ENCODE measurements at places on chromosomes 11 and 22.

DNA sequence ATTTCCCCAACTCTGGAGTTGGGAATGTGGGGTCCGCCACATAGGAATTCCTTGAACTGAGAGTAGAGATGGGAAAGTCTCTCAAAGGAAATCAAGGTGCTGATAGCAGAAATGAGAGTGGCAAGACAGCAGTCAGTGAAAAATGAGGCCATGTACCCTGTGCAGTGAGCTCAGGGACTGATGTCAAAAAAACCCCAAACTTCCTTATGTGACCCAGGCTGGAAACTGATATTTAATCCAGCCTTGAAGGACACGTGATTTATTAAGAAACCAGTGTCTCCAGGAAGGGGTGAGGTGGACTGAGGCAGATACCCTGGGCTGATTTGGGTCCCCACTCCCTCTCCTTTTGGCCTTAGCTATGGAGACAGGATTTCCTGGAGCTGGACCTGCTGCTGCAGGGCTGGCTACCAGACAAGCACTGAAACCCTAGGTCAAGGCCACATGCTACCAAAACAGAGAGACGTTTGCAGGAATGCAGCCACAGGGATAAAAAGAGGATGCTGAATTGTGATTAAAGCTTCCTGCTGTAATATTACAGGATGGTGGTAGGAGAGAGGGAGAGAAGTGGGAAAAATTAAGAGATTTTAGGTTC lies 25.3 kb upstream of the FCHSD2 start:
- no peak for DNase-seq

GRCh38 chr11:62457478-62457877 lies 38.6 kb downstream of the SCGB1A1 start:
- no peak for DNase-seq

DNA sequence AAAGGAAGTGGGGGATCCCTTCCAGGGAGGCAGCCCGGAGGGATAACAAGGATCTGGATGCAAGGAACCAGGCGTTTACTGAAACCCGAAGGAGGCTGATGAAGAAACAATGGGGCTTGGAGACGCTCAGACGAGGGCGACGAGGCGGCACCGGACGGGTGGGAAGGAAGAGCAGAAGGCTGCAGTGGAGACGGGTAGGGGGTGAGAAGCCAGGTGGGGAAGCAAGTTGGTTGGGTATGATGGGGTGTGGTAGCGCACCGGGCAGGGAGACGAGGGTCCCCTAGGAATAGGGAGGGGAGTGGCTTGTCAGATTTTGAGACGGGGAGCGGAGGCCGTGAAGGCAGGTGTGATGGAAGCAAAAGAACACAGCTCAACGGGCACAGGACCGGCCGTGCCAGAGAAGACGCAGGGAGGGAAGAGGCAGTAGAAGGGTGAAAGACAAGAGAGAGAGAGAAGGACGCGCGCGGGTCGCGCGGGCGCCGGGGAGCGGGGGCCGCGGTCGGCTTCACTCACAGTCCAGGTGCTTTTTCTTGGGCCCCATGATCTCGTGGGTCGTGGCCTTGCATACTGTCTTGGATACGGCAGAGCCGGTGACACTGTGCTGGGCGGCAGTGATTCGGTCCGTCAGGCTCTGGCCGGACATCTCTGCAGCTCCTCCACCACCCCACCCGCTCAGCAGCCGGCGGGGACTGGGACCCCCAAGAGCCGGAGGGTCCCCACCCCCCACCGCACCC lies 579 bp downstream of the PICALM start:
- peak; percentile 48 for DNase-seq

GRCh38 chr11:103055221-103055890 lies 36.6 kb downstream of the DCUN1D5 start:
- peak; percentile 8 for DNase-seq

DNA sequence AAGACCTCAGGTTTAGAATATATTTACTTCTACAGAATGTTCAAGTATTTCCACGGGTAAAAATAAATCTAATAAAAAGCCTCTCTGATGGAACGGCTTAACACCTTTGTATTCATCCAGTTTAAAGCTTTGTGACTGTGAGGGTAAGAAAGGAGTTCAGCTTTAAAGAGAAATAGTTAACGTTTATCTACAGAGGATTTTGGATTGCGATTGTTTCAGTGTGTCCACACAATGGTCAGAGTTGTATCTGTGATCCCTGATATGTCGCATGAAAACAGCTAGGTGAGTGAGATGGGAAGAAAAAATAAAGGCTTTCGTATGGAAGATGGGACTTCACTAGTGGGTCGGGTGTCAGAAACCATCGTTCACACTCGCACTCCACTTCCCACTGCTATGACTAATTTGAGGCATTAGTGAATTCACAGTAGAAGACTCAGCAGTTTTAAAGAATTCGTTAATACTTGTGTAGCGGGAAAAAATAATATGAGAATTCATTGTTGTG lies 1.6 kb downstream of the APLP2 start:
- DNase-seq: peak; percentile 10

- no peak for DNase-seq
Observed at GRCh38 chr11:68989936-68990606, 9.3 kb upstream of the MRGPRD start.

DNA sequence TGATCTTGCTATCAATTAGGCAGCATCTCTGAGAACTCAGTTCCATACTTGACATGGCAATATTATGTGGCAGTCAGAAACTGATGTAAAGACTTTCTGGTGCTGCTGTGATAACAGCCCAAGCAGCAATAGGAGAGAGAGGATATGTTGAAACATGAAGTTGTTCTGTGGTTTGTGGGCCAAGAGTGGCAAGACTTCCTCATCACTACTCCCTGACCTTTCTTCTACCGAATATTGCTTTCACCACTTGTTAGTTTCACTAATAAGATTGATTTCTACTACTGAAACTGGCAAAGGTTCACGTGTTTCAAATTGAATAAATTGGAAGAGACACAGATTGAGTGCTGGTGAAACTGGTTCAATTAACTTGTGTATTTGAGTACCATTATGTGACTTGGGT lies 852.6 kb upstream of the RAG2 start:
- DNase-seq: no peak

DNA sequence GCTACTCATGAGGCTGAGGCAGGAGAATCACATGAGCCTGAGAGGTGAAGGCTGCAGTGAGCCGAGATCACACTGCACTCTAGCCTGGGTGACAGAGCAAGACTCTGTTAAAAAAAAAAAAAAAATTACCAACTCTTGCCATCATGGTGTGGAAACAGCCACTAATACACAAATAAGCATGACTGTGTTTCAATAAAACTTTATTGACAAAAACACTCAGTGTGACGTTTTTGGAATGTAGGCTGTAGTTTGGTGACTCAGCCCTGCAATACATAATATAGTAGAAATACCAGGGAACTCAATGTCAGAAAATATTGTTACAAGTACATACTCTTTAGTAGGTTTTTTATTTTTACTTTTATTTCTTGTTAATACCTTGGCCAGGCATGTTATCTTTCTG lies 207.1 kb downstream of the CASP12 start:
- DNase-seq: no peak

DNA sequence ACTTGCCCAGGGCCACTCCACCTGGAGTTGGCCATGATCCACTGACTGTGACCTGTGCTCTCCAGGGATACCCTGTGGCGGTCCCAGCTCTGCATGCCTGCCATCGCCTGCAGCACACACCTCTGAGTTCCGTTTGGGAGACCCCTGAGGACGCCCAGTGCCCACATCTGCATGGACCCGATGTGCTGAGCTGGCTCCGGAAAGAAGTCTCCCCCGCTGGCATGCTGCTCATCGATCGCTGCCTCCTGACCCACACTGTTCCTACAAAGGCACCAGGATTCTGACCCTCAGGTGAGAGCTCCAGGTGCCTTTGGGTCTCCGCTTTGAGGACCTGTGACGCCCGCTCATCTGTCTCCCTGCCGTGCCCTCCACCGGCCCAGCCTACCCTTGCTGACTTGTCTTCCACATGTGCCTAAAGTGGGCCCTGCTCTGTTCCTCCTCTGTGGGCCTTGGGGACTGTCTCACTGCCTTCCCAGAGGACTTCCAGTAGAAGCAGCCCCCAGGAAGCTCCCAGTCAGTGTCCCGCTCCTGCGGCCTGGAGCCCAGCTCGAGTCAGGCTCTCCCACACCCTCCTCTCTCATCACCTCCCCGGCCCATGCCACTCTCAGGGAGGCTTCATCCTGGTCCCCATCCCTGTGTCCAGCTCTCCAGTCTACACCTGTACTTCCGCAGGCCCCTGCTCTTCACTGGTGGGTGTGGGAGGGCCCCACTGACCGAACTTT lies 5.9 kb upstream of the SLC25A1 start:
- no peak for DNase-seq

GRCh38 chr11:9528573-9529333 lies 44.7 kb upstream of the WEE1 start:
- no peak for DNase-seq

DNA sequence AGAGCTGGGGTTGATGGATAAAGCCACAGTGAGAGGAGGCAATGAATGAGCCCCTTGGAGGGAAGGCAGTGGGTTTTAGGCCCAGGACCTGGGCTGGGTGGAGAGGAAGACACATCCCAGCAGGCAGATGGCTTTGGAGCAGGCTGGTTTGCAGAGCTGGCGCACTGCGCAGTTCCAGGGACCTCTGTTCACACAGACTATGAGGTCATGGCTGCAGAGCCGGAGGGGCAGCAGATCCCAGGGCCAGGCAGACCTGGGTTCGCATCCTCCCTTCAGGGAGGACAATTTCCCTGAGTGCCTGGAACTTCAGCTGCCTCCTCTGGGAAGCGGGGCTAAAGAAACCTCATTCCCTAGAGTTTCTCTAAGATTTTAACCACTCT lies 28.2 kb upstream of the DGKZ start:
- DNase-seq: no peak

DNA sequence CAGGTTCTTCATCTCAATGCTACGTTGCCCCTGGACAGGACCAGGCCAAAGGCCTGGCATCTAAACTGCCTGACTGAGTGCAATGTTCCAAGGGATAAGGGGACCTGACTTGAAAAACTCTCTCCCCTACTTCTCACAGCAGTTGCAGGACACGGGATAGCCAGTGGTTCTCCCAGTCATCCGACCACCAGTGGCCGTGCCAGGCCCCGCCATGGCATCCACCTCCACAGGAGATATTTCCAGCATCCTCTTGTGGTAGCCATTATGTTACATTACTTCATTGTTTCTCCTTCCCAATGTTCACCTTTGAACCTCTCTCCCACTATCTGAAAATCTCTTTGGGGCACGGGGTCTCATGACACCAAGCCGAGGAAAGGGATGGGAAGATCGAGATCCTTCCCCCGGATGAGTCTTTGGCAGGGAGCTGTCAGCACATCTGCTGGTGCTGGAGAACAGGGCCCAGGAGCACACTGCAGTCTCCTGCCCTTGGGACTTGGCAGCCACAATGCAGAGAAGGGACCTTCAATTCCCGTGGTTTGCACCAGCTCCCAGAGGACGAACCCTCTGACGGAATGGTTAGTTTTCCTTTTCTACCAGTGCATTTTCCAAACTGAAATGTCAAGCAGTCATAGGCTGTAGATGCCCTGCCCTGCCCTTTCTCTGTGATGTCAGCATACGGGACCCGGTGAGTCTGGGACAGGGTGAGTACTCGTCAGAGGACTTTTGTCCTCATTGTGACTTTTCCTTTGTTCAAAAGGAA lies 121.2 kb downstream of the ETS1 start:
- DNase-seq: no peak

DNA sequence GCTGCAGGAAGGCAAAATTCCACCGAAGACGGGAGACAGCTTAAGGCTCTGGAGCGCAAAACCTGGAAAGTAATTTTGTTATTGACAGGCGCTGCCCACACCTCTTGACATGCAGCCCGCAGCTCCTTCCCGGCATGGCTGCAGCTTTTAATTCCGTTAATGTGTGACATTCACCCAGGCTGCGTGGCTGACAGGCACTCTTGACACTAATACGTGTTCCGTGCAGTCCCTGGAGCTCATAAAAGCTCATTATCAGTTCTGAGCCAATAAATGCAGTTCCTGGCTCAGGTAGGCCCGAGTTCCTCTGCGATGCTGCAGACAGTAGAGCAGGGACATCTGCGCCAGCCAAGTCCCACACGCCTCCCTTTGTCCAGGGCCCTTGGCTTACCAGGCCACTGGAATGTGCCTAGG lies 34.8 kb downstream of the TSPAN18 start:
- no peak for DNase-seq

DNA sequence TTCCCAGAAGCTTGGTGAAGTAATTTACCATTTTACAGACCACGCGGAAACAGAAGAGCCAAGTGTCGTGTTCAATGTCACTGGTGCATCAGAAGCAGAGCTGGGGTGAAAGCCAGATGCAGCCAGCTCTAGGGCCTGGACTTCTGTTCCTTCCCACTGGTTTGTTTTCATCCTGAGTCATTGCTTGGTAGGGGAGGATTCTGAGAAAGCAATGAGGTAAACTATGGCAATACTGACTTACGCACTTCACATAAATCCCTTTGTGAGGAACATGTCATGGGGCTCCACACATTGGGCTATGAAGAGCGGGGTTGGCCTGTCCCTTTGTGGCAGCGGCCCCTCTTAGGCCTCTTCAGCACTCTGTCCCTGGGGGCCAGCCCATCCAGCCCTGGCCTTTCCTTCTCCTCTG lies 52.4 kb upstream of the RBFOX2 start:
- no peak for DNase-seq

DNA sequence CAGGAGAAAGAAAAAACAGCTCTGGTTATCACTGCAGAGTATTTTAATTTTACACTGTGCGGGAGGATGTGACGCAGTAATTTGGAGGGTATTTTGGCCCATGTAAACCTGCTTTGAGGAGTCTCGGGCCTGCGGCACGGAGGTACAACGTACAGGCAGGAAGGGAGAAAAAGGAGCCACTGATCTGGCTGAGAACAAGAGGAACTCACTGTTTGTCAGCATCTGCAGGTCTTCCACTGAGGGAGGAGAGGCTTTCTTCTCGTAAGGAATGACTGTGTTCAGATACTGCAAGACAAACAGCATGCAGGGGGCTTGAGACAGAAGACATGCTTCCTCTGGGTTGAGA lies 44.0 kb downstream of the FEZ1 start:
- DNase-seq: no peak

- DNase-seq: peak; percentile 40
Observed at GRCh38 chr11:45209000-45209879, 62.8 kb downstream of the PRDM11 start.

DNA sequence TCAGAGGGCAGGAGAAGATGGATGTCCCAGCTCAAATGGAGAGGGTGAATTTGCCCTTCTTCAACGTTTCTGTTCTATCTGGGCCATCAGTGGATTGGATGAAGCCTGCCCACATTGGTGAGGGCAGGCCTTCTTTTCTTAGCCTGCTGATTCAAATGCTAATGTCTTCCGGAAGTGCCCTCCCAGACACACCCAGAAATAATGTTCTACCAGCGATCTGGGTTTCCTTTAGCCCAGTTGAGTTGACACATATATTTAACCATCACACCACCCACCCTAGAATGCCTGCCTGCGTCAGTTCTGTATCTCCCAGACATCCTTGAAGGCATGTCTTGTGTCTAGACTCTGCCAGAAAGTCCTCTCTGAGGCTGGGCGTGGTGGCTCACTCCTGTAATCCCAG lies 34.7 kb downstream of the CACNG2 start:
- no peak for DNase-seq

GRCh38 chr11:1572197-1573076 lies at the start of gene DUSP8:
TSS of gene DUSP8 (minus strand) at chr11:1572271. CDS start at chr11:1565826, 6,445 bp downstream.
- DNase-seq: peak; percentile 61

- no peak for DNase-seq
Observed at GRCh38 chr11:47848700-47849155, 578 bp upstream of the NUP160 start.
